ENCODE measurements at places on chromosomes 5 and 9.
A peak's percentile ranks its signal among the peaks of the same experiment; 100 is the strongest.

DNA sequence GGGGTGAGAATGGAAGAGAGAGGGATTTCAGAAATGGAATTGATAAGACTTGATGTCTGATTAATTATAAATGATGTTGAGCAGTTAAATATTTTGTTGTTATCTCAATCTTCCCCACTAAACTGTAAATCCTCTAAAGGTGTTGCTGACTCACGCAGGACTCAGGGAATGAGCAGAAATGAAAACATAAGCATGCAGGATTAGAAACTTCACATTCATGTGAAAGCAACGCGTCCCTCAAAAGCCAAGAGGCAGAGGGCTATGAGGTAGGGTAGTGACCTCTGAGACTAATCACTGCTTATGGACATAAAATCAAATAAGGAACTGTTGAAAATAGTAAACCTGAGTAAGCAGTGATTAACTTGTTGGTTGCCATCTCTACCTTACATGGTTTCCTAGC, 21.1 kb downstream of the ADAMTSL1 start:
- no peak for DNase-seq

DNA sequence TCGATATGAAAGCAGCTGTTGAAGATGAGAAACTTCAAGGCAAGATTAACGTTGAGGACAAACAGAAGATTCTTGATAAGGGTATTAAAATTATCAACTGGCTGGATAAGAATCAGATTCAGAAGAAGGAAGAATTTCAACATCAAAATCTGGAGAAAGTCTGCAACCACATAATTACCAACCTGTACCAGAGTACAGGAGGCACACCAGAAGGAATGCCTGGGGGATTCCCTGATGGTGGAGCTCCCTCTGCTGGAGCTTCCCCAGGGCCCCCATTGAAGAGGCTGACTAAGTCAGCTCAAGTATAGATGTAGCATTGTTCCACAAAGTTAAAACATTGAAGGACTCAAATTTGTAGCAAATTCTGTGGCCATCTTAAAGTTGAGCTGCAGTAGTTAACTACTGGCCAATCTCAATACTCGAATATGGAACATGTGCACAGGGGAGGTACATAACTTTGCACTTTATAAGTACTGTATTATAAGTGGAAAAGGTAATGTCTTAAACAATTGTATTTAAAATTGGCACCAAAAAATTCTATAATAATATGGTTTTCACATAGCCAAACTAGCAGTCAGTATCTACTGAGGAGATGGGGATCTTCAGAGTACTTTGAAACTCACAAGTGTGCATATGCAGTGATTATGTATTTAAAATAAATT, 237.5 kb downstream of the CHSY3 start:
- DNase-seq, result no peak

GRCh38 chr5:169218861-169219260, 82.1 kb downstream of the SLIT3 start:
- DNase-seq, result no peak

DNA sequence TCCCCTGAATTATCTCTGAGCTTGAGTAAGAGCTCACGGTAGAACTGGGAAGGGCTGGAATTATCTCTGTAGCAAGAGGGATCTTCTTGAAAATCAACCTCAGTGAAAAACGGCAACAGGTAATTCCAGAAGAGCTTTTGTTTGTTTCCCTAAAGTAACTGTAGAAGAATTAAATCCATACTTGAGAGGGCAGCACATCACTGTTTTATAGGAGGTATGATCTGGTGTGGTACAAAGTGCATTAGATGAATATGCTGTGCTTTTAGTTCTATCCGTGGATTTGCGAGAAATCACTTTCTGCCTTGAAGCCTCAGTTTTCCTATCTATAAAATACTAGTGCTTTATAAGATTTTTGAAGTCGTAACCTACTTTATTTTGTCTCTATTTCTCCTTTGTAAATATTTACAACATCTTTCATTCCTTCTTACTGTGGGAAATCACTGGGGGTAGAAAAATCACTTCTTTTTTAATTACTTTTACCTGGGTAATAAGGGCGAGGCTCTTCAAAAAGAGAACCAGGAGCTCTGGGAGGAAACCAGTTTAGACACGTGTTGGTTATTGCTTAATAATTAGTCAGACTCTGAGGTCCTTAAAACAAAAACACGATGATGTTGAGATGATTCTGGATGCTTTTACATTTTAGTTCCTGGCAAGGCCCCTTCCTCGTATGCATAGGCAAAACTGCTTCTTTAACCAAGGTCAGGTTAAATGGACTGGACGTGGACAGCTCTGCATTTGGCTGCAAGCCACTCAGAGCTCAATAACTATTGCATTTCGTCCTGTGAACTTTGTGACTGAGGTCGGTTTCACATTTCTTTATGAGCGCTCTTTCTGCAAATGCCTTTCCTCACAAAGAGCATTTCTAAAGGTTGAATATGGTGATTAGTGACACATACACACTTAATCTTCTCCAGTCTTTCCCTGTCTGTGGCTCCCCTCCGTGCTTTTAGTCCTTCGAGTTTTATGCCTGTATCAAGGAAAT, 376.1 kb downstream of the BRINP1 start:
- no peak for DNase-seq

DNA sequence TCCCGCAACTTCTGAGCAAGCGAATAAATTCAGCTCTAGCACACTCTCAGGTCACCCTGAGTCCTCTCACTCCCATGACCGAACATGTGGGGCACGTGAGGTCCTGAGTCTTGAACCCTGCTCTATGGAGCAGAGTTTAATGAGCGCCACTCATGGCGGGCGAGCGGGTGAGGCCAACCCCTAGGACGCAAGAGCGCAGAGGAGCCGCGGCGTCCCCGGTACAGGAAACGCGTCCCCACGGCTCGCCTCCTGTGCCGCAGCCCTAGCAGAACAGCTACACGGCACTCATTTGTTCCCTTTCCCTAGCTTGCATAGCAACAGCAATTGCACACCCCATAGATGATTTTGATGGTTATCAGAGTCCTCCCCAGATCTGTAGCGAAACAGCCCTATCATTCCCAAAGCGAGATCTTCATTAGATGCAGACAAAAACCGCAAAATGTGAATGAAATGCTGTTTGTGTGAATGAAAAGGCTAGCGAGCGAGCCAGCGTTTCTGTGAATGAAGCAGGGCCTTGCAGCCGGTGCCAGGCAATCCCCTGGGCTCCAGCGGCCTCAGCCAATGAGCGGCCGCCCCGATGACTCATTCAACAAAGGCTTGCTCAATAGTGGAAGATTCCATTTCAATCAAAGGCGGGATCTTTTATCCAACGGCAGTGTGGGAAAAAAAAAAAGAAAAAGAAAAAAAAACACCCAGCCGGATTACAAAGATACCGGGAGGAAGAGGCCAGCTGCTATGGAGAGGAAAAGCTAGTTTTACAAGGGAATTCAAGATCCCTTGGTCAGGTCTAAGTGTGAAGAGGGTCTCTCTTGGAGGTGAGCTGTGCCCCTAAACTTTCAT, 1.5 kb upstream of the SHC3 start:
- DNase-seq, result peak; percentile 50

GRCh38 chr9:121619545-121620324, 31.7 kb upstream of the DAB2IP start:
- no peak for DNase-seq

DNA sequence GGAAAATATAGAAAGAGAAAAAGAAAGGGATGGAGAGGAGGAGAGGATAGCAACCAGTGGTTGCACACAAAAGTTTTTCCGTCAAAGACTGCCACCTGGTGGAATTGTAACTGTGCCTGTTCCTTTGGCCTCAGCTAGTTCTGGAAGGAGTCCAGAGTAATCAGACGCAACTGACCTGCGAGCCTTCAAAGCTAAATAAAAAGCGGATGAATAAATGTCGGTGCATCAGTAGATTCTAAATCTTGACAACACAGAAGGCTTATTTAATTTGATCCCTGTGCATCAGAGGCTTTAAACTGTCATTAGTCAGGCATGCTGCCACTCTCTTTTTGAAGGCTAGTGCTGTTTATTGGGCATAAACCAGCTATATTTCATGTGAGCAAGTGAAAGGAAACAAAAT, 132.9 kb upstream of the ACO1 start:
- no peak for DNase-seq

GRCh38 chr5:89060768-89061167, 177.8 kb upstream of the MEF2C start:
- DNase-seq, result no peak

- no peak for DNase-seq
These were observed 60.0 kb downstream of the TMEM215 start for GRCh38 chr9:32843295-32843694.

DNA sequence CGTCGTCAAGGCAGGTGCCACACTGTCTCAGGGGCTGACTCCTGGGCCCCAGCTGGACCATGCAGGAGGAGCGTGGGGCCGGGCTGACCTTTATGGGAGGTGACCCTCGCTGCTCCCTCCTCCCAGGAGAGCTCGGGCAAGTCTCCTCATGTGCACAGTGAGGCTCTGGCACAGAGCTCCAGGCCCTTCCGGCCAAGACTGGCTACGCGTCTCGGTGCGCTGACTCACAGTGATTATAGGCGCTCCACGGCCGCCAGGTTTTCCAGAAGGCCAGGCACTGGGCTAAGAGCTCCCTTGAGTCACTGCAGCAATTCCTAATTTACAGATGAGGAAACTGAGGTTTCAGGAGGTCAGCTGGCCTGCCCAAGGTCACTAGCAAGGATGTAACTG, 47.4 kb downstream of the VAV2 start:
- DNase-seq, result no peak

DNA sequence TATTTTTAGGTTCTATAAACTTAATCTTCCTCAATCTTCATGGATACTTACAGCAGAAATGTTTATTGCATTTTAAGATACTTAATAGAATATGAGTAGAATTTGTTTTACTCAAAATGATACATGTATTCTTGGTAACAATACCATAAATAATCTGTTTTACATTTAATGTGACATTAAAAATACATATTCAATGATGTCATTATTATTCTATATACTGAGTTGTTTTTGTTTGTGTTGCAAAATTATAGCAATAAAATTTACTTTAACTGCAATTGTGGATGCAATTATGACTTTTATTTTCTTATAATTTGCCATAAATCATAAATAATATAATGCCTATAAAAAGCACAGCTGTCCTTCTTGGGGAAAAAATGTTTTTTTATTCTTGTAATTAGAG, 275.9 kb upstream of the CCNG1 start:
- DNase-seq, result no peak

GRCh38 chr9:86405926-86406325, 51.7 kb upstream of the TUT7 start:
- no peak for DNase-seq

DNA sequence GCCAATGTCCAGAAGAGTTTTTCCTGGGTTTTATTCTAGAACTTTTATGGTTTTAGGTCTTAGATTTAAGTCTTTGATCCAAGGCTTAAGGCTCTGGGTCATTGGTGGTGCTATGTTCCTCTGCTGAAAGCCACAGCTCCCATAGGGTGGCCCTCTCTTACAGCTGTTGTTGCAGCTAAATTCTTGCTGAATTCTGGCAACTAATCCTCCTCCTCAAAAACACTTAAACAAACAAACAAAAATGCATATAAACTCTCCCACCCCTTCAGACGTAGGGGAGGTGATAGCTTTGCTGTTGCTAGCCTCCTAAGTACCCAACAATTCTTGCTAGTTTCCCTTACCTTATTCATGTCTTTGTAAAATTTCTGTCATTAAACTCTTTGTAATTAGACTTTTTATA, 30.2 kb downstream of the IQGAP2 start:
- DNase-seq, result no peak

DNA sequence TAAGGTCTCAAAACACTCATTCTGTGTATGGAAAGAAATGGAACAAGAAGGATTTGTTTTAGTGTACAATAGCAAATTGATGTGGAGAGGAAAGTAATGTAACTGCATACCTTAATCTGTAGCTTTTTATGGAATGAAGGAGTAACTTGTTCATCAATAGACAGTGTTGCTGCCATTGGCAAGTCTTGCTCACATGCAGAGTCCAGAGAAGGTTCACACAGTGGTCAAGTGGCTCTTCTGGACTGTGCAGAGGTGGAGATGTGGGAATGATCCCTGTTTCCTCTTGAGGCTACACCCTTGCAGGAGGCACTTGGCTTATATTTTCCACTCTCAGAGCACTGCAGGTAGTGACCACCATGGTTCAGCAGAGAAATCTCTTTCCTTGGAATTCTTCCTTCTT, 132.9 kb upstream of the ANKH start:
- DNase-seq, result no peak

DNA sequence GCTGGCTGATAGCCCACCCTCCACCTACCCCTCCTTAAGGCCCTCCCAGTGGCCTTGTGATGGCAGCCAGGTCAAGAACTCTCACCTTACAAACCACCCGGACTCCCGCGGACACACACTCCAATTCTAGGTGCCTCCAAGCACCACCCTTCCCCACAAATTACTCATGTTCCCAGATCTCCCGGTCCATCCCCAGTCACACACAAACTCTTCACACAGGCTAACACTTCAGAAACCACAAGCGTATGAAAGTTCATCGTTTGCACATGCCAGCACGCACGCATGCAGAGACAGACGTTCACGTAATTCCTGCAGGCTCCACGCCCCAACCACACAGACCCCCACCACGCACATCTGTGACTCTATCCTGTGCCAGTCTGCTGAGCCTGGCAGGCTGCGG, 18.0 kb downstream of the NR5A1 start:
- no peak for DNase-seq

- no peak for DNase-seq
These were observed 38.7 kb downstream of the NLN start for GRCh38 chr5:65760504-65761275.

DNA sequence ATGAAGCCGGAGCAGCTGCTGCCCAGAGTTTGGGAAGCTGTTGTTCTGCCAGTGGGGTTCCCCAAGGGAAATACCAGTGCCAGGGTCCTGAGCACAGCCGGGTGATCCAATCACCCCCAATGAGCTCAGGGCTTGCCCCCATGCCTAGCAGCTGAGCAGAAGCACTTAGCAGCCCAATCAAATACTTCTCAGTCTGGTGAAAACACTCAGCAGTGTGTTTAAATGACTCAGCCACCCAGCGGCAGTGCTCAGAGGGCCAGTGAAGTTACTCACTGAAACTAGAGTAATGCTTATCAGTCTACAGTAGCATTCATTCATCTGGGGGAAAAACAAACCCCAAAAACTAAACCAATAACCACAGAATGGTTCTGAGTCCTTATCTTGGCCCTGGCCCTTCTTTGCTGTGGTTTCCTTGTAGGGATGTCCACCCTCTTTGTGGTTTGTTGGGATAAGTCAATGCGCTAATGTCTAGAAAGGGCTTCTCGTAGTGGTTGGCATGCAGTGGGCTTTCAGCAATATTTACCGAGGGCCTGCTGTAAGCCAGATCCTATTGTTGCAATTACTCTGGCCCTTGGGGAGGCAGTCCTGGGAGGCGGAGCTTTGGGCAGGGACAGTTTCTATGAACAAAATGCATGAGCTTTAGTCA, 43.1 kb downstream of the LHX2 start:
- DNase-seq, result no peak
